ENCODE measurements at places on chromosomes 13 and 19. TPM values are rescaled to one million over a fixed set of nuclear protein-coding genes. Genes with fewer than 3 reads are reported as not detected.
A peak's percentile ranks its signal among the peaks of the same experiment; 100 is the strongest.

- H3K4me1 ChIP-seq = peaks cover 4% of the 10 kb centered on the region
- DNase-seq = no peak
- peaks cover 10% of the 10 kb centered on the region for H3K27me3 ChIP-seq
- peaks cover 1% of the 10 kb centered on the region for H3K36me3 ChIP-seq
These were observed 88.2 kb upstream of the GPR183 start for GRCh38 chr13:99395436-99395835.

The DCLK1 gene
- 7.8 TPM for total RNA-seq

The CHERP gene
- total RNA-seq = 50.1 TPM

The C1QTNF9B gene
- total RNA-seq = not detected

The CYP4F11 gene
- total RNA-seq = not detected

GRCh38 chr13:109790942-109791605 is 4.7 kb upstream of the IRS2 start:
- H3K27me3 ChIP-seq = no peaks in the 10 kb centered on the region
- no peak overlapping the region for H3K27ac ChIP-seq
- H3K36me3 ChIP-seq = no peaks in the 10 kb centered on the region
- DNase-seq = no peak
- H3K4me3 ChIP-seq = no peak overlapping the region

DNA sequence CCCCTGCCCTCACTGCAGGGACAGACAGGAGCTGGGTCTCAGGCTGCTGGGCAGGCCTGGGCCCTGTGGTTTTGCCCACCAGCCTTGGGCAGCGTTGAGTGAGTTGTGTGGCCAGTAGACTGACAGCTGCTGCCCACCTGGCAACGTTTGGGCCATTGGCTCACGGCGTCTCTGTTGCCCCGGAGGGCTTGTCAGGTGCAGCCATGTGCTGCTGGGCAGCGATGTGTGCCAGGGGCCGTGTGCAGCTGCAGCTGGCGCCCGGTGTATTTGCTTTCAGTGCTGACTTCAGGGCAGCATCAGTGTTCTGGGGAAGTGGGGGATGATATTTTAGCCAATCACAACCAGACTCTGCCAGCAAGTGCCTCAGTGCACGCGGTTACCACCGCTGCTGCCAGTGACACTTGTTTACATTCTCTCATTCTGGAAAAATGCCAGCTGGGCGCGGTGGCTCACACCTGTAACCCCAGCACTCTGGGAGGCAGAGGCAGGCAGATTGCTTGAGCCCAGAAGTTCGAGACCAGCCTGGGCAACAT is 10.6 kb downstream of the FZR1 start:
- DNase-seq = no peak
- H3K27ac ChIP-seq = no peak overlapping the region
- H3K36me3 ChIP-seq = peaks cover 2% of the 10 kb centered on the region
- H3K27me3 ChIP-seq = no peaks in the 10 kb centered on the region
- H3K4me3 ChIP-seq = no peak overlapping the region

DNA sequence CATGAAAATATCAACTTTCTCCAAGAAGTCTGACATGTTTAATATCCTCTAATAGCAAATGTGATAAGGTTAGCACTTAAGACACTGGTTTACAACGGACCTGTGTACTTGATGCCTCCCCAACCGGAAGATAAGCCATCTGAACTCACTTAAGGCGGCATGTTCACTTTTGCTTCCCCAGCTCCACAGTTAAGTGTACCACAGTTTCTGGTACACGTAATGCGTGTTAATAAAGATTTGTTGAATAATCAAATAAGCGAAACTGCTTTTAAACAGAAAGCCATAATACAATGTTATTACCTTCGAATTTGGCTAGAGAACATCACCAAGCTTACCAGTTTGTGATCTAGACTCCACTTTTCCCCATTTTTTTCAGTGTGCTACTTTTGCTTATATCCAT is 1.4 kb upstream of the PAN3 start:
- H3K4me3 ChIP-seq = peak overlapping the region; percentile 84
- peaks cover 31% of the 10 kb centered on the region for H3K4me1 ChIP-seq
- no peaks in the 10 kb centered on the region for H3K27me3 ChIP-seq
- H3K36me3 ChIP-seq = no peaks in the 10 kb centered on the region
- H3K27ac ChIP-seq = peak overlapping the region; percentile 99
- DNase-seq = no peak

DNA sequence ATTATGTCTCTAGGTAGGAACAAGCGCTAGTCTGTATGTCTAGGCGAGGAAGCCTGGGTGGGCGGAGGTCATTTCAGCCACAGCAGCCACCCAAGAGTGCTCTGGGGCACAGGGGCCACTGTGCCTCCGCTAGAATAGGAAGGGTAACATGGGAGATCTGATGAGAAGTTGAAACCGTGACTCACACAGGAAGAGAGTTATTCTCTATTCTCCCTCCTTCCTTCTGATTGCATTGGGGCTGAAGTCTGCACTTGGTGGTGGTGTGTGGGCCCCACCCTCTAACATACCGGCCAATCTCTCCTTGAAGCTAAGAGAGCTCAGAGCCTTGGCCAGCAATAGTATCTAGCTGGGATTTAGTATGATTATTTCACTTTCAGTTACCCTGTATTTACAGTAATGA is 20.3 kb upstream of the GGACT start:
- no peaks in the 10 kb centered on the region for H3K27me3 ChIP-seq
- H3K36me3 ChIP-seq = peaks cover 31% of the 10 kb centered on the region
- no peak for DNase-seq

The FXYD7 gene
- 0.50 TPM for total RNA-seq

Data from osteocyte (in vitro differentiated cells).